Stimulated activated CD4-positive, alpha-beta T cell treated with anti-CD3 and anti-CD28 coated beads, Interleukin-4, amount 100 ng/mL, for 24 hours (primary cell): ENCODE measurements at places on chromosomes 4 and X.

DNA sequence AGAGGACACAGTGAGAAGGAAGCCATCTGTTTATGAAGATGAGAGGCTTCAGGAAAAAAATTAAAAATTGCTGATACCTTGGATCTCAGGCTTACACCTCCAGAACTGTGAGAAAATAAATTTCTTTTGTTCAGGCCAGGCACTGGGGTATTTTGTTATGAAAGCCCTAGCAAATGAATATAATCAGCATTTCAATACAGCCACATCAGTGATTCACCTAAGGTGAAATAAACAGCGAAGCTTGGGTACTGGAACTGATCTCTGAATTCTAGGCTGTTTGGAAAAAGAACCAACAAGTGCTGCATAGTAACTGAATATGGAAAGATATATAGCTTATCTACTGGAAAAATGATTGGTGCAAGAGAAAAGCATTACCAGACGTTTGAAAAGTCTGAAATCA is 88.5 kb downstream of the PDS5A start:
- no peak for DNase-seq

DNA sequence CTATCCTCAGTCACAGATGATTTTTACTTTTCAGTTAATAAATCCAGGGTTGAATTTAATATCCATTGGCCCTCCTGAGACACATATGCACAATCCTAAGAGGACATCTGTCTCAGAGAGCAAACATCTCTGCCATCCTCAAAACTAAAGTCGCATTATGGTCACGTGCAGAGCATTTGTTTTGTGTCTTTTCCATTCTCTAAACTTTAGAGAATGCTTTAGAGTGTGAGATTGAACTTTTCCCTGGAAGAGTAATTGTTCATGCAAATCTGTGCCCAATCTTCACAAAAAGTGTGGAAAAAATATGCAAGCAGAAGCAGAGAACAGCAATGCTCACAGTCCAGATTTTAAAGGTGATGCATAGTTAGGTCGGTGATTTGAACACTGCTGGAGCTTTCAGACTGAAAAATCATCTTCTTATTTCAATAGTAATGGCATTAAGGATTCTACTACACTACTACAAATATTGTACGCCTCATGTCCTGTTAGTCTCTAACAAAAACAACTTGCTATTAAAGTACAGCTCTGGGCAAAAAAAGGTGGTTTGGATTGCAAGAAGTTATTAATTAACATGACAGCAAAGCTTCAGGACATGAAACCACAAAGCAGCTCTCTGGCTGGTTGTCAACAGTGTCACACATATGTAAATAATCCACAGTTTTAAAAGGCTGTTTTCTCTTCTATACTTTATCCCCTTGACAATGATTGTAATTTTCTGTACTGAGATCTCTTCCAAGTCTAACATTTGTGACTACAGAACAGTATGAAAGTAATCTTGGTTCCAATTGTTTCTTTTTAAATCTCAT is 19.9 kb downstream of the DCHS2 start:
- no peak for DNase-seq

- DNase-seq: no peak
Observed at GRCh38 chr4:183738081-183738673, 79.1 kb downstream of the TRAPPC11 start.

- peak; percentile 36 for DNase-seq
Observed at GRCh38 chrX:71998836-71999509, 88.3 kb downstream of the NHSL2 start.

- no peak for DNase-seq
Observed at GRCh38 chrX:120260369-120260768, 9.8 kb downstream of the ZBTB33 start.

DNA sequence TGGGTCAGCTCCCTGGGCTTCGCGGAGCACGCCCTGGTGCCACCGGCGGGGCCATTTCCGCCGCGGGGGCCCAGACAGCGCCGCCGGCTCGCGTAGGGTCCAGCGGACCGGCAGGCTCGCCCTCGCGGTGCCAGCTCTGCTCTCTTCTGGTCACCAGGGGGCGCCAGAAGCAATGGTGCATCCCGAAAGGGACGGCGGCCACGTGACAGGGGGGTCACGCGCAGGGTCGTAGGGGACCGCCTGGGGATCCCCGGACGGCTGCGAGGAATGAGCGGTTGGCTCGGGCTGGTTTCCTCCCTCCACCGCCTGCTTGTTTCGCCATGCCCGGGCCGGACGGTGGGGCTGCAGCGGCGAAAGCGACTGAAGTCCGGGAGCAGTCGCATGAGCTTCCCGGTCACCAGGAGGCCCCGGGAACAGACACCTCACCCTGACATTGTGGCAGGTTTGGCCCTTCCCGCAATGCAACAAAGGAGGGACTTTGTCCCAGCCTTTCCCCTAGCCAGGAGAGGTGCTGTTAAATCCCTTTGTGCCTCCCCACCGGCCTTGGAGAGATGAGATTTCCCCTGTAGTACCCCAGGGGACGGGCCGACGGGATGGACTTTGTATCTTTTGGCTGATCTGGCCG is 15.8 kb downstream of the ZCCHC12 start:
- DNase-seq: peak; percentile 70

GRCh38 chrX:132692526-132692925 is 203.7 kb upstream of the MBNL3 start:
- DNase-seq: no peak

GRCh38 chr4:71415491-71415890 is 76.7 kb downstream of the SLC4A4 start:
- no peak for DNase-seq

- no peak for DNase-seq
Observed at GRCh38 chr4:176404621-176405020, 84.9 kb downstream of the SPCS3 start.

DNA sequence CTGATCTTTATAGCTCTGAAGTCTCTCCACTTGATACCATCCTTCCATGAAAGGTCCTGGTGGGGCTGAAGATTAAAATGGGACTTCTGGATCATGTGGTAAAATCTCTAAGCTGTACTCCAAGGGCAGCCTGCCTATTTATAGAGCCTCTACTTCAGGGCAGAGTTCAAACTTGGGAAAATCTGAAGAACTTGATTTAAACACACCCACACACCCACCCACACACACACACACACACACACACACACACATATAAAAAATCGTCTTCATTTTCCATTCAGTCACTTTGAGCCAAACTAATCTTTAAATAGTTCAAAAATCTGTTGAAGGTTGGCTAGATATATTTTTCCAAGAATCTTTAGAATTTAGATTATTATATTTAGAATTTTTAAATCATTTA is 234.9 kb upstream of the GPC4 start:
- no peak for DNase-seq

DNA sequence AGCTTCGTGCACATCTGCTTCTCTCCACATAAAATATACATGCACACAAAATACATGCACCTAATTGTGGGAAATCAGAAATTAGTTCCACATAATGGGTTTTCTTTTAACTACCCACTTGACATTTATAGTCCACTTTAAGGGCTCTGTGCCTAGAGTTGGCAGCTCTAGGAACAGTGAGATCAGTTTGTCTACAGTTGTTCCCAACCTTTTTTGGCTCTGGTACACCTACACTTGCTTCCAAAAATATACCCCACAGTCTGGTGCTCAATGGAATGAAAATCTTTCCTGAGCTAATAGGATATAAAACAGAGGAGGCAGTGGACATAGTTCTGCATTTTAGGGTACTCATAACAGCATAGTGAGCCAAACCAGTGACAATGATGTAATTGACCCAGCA is 36.1 kb downstream of the HDAC8 start:
- DNase-seq: no peak

DNA sequence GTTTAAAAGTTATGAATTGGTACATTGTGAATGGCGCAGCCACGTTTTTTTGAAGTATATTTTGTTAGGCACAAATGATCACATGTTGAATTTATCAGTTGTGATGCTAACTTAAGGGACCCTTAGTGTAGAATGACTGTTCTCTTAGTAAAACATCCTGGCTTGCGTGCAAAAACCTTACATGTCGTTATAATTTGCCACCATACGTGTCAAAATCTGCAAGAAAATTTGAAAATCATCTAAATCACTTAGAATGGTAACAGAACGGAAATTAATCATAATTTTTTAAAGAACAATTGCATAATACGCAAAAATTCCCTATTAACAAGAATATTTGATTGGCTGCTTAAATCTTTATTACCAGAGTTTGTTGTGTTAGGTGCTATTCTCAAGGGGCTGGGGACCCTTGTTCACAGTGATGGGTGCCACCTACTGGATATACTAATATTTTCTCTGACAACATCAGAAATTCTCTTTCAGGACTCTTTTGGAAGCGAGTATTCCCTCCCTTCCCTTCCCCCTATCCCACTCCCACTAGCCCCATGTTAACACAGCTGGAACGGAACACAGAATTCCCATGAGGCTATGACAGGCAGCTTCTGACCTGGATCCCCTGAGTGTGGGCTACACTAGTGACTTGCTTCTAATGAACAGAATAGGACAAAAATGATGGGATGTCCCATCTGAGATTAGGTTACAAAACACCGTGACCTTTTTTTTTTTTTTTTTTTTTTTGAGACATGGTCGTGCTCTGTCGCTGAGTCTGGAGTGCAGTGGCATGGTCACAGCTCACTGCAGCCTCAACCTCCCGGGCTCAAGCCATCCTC is 71.8 kb downstream of the SUPT20HL2 start:
- DNase-seq: peak; percentile 6

- no peak for DNase-seq
Observed at GRCh38 chr4:150178161-150178560, 99.9 kb downstream of the DCLK2 start.

DNA sequence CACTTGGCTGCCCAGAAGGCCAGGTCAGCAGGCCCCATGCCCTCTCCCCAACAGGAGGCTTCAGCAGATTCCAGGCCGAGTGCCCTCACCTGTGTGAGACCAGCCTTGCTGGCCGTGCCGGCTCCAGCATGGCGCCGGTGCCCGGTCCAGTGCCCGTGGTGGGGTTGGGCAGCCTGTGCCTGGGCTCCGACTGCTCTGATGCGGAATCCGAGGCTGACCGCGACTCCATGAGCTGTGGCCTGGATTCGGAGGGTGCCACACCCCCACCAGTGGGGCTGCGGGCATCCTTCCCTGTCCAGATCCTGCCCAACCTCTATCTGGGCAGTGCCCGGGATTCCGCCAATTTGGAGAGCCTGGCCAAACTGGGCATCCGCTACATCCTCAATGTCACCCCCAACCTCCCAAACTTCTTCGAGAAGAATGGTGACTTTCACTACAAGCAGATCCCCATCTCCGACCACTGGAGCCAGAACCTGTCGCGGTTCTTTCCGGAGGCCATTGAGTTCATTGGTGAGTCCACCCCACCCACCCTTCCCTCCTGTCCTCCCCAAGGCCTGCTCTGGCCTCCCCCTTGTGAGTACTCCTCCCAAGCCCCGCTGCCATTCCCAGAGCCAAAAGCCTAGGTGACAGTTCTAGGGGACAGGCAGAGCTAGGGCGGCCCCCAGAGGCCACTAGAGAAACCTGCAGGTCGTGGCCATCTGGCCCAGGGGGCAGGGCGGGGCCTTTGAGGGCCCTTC is 2.3 kb downstream of the DUSP9 start:
- DNase-seq: peak; percentile 30

DNA sequence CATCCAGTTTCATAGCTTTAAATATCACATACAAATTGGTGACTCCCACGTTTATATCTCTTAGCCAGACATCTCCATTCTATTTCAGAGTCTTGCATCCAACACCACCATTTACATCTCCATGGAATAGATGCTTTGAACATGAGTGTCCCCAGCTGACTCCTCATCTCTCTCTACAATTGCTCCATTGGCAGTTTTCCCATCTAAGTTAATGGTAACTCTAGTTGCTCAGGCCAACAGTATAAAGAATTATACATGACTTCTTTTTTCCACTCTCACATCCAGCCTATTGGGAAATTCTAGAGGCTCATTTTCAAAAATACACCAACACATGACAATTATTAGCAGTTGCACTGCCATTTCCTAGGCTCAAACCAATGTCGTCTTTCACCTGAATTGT is 388.2 kb downstream of the STIM2 start:
- DNase-seq: no peak

DNA sequence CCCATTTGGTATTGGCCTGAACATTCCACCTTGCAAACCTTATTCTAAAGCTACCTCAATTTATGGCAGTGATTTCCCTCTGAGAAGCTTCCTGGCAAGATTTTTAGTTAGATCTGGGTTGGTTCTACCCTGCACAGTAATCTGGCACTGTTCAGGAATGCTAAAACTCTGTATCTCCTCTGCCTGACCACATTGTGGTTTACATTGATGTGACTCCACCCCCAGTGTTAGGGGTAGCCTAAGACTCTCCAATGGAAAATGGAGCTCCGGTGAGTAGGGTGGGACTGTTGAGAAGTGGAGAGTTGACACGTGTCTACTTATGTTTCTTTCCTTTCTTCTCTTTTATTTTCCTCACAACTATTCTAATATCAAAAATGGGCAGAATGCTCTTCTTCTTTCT is 45.4 kb downstream of the BMPR1B start:
- DNase-seq: no peak

DNA sequence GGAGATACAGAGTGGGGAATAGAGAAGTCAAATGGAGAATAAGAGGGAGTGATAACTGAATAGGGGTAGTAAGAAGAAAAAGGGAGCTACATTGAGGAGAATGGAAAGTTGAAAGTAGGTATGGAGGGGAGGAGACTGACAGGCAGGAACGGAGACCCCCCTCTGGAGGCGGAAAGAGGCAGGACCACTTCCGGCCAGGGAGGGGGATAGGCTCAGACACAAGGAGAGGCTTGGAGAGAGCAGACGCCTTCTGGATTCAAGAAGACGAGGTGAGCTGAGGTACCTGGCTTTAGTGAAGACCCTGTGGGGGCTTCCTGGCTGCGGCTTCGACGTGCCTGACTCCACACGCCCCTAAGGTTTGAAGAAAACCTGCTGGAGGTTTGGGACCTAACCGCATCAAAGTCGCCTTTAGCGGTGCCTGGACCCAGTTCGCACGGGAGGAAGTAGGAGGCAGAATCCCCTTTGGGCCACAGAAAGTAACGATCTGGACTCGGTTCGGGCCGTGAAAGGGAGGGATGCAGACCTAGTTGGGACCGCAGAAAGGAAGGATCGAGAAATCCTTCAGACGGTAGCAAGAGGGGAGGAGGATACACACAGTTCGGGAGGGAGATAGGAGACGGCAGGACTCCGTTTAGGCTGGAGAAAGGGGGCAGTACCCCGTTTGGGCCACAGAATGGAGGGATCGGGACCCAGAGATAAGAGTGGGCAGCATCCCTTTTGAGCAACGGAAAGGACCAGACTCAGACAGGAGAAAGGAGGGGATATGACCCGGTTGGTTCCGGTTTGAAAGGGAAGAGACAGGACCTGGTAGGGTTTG is at the start of gene TRO:
Gene TRO, plus strand, starts transcription at position 215 of the 817 bp plus-strand sequence. CDS start 1,423 bp downstream, outside the sequence.
- no peak for DNase-seq

GRCh38 chr4:38001927-38002326 is 41.7 kb downstream of the PTTG2 start:
- DNase-seq: no peak

DNA sequence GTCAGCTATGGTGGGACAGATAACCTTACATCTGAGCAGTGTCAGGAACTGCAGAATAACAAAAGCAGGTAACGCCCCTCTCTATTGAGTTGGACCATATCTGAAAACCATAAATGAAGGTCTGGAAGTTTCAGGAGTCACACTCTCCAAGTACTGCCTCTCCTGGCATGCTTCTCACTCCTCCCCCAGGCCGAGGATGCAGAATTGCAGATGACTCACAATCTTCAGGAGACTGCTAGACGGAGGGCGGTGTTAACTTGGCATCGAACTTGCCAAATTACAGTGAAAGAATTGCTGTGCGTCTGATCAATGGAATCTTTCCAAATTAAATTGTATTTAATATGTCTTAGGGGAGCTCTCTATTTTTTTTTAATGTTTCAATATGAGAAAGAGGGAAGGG is 67.1 kb upstream of the TRIM2 start:
- no peak for DNase-seq
